ENCODE measurements at places on chromosomes 12 and 14. TPM values are rescaled to one million over a fixed set of nuclear protein-coding genes. Genes with fewer than 3 reads are reported as not detected.

The PPP4R4 gene
- total RNA-seq, result 1.4 TPM

The SIRT4 gene
- total RNA-seq, result 2.0 TPM

The SPTB gene
- total RNA-seq, result 0.13 TPM

The CFAP54 gene
- 1.8 TPM for total RNA-seq

The CLEC4C gene
- total RNA-seq, result not detected

The CMA1 gene
- total RNA-seq, result not detected

The CCDC88C gene
- 0.10 TPM for total RNA-seq

The COX8C gene
- total RNA-seq, result not detected

The TMPRSS12 gene
- total RNA-seq, result not detected

The PRIMA1 gene
- not detected for total RNA-seq

The KLRF2 gene
- not detected for total RNA-seq

The CPSF2 gene
- 44.5 TPM for total RNA-seq

The IGFBP6 gene
- 417 TPM for total RNA-seq

The RPL10L gene
- total RNA-seq, result not detected

The TMEM233 gene
- 6.7 TPM for total RNA-seq

The PIK3C2G gene
- total RNA-seq, result not detected

The CELA1 gene
- total RNA-seq, result not detected

The GALNT9 gene
- 0.86 TPM for total RNA-seq

The SLC39A5 gene
- total RNA-seq, result 0.20 TPM

The JAG2 gene
- 4.0 TPM for total RNA-seq

The C12orf60 gene
- total RNA-seq, result 0.59 TPM

The KRT72 gene
- total RNA-seq, result not detected

Data from smooth muscle cell of the pulmonary artery (primary cell).